ENCODE measurements at places on chromosomes 6 and 20. TPM values are rescaled to one million over a fixed set of nuclear protein-coding genes. Genes with fewer than 3 reads are reported as not detected.

The KCNK15 gene
- 5.0 TPM for total RNA-seq

DNA sequence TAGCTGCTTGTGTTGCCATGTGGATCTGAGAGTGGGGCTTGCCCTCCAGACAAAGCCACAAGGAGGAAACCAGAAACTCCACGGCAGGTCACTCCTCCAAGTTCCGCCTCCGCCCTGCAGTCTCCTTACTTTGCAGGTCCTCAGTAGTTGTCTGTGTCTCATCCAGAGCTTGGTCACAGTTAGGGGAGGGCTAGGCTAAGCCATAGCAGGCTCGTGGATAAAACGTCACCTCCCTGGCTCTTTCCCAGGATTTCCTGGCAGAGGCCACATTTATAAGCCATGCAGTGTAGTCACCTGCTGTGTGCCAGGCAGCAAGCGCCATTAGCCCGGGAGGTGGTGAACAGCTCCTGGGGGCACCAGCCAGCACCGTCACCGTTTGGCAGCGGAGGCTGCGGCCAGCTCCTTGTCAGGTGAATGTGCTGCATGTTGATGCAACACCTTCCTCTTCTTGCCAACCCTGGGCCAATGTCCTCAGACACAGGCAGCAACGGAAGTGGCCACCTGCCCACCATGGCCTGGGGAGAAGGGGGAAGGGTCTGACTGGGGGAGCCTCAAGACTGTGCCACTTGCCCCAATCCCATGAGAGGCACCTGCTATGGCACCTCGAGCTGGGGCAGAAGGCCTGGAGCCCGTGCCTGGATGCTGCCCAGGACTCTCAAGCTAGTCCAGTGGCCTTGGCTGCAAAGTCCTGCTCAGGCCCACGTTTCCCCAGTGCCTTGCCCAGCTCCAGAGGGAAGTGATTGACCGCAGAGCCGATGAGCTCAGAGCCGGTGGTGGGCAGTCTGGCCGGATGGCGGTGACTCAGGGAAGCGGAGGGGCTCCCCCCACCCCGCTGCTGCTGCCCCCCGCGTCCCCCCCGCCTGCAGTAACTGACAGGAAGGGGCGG lies 39.0 kb upstream of the SLCO4A1 start:
- no peak for DNase-seq

DNA sequence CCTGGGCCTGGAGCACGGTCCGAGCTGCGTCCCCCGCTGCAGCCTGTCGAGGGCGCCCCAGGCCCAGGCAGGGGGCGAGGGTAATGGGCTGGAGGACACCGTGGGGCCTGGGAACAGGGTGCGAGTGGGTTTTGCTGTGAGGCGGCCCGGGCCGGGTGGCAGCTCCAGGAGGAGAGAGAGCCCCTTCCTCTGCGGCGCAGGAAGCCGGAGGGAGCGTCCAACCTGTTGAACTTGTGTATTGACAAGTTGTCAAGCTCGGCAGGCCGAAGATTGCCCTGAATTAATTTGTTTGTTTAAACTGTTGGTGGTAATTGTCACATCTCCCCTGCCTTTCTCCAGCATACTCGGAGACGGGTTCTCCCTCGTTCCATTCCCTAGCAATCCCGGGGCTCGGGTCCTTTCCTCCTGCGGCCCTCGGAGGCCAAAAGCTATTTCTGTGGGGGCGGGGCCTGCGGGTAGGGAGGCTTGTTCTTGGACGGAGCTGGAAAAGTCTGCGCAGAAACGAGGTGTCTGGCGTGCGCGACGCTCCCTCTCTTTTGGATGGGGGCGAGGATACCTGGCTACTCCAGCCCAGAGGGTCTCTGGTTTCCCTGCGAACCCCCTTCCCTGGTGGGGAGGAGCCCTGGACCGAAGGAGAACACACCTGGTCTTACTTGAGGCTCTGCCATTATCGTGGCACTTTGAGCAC lies 9.9 kb downstream of the NR2E1 start:
- no peak for DNase-seq

- DNase-seq, result no peak
Observed at GRCh38 chr20:53828088-53828681, 234.5 kb upstream of the ZNF217 start.
